Glutamatergic neuron (in vitro differentiated cells): ENCODE measurements at places on chromosomes 1 and 21.

GRCh38 chr1:160353223-160353622 lies 10.0 kb downstream of the NCSTN start:
- no peak for DNase-seq

GRCh38 chr1:212752934-212753497 lies 38.6 kb downstream of the NSL1 start:
- no peak for DNase-seq

DNA sequence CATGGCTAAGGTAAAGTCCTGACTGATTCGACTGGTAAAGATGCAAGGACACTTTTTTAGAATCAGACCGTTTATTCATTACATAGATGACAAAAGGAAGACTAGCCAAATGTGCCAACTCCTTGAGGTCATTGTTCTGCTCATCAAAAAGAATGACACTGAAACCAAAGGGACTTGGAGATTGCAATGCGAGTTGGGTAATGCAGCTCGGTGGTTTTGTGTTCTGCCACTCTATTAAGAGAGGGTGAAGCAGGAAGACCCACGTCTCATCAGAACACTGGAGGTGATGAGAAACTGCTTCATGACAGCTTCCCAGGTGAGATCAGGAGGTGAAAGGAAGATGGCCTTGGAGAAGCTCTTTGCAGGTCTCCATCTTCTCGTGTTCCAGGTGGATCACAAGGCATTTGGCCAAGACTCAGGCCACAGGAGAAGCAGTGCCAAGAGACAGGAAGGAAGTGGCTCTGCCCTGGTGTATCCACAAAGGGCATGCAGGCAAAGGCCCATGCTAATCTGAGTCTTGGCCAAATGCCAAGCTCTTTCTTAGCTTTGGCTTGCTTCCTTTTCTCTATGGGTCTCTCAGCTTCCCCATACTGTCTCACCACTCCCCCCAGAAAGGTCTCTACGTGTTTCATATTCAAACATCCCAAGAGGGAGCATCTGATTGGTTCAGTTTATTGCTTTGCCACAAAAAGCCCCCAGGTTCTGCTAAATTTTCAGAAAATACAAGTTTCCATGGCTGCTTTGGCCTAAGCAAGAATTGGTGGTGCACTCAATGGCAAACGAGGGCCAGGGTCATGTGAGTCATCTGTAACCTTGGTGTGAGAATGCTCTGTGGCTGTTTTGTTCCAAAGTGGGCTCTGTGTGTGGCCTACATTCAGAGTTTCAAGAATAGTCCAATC lies 5.7 kb upstream of the CCT8 start:
- no peak for DNase-seq

GRCh38 chr1:150979092-150980056 lies 2.7 kb upstream of the ANXA9 start:
- peak; percentile 87 for DNase-seq

- no peak for DNase-seq
Measured at GRCh38 chr1:239302696-239303095, 83.7 kb upstream of the CHRM3 start.

GRCh38 chr1:204760757-204761156 lies 75.2 kb upstream of the LRRN2 start:
- no peak for DNase-seq

GRCh38 chr1:152926091-152926490 lies 17.7 kb downstream of the IVL start:
- DNase-seq: no peak

GRCh38 chr1:207935166-207935583 lies 24.2 kb upstream of the CD34 start:
- DNase-seq: no peak

DNA sequence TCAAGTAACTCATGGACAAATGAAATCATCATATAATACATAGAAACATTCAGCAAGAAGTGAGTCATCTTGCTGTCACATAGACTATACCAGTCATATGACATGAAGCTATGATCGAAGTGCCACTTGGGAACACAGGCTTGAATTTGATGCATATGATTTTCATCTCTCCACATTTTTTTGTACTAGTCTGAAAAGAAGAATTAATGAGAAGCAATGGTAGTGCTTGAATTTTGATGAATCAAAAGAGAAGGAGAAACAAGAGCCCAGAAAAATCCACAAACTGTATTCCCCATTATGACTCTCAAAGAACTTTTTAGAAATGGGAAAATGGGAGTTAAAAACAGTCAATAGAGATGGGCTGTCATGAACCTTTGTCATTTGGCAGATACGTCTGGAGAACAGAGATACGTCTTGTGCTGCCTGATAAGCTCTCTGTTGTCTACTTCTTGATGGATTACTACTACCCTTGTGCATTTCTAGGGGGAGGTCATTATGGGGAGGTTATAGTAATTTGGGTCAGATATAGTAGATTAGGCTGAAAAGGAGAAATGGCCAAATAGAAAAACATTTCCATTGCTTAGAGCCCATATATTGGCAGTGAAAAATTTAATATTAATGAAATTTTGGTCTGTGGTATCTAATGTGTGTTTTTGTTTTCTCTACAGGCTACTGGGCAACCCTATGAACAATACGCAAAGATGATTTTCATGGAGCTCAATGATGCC lies 8.0 kb upstream of the LEPR start:
- no peak for DNase-seq

GRCh38 chr1:236514703-236515442 lies 8.9 kb upstream of the LGALS8 start:
- DNase-seq: no peak

GRCh38 chr1:157562515-157562914 lies 10.2 kb upstream of the FCRL5 start:
- DNase-seq: no peak
